ENCODE measurements at places on chromosomes 13 and 19. TPM values are rescaled to one million over a fixed set of nuclear protein-coding genes. Genes with fewer than 3 reads are reported as not detected.

The PTH2 gene
- total RNA-seq = not detected

The ANGPTL8 gene
- 1.1 TPM for total RNA-seq

The CABP5 gene
- not detected for total RNA-seq

The MEIOSIN gene
- total RNA-seq = not detected

The PLPPR3 gene
- not detected for total RNA-seq

The KLK8 gene
- total RNA-seq = not detected

The LHB gene
- 1.8 TPM for total RNA-seq

The LILRB2 gene
- total RNA-seq = 0.50 TPM

The PSG6 gene
- total RNA-seq = not detected

The POU2F2 gene
- total RNA-seq = 0.72 TPM

All from adrenal gland (tissue), 19 donors.